NCI-H1417 treated with DMSO at 0.1 percent for 48 hours (cell line): ENCODE measurements at places on chromosomes 2 and 18.

DNA sequence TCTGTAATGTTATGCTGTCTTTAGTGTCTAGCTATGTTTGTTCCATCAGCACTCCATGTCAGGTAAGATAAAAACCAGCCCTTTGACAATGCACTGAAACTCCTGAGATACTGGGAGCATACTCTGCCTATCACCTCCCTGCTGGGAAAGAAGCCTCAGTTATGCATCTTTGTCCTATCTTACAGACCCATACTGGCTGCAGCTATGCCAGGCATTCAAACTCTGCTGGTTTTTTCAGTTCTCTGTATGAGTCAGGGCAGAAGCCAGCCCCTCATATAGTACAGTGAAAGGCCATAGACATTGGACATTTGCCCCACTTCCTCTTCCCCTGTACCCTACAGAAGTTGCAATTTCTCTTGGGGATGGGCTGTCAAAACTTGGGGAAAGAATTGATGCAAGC lies 181.1 kb upstream of the RGPD4 start:
- no peak for DNase-seq

DNA sequence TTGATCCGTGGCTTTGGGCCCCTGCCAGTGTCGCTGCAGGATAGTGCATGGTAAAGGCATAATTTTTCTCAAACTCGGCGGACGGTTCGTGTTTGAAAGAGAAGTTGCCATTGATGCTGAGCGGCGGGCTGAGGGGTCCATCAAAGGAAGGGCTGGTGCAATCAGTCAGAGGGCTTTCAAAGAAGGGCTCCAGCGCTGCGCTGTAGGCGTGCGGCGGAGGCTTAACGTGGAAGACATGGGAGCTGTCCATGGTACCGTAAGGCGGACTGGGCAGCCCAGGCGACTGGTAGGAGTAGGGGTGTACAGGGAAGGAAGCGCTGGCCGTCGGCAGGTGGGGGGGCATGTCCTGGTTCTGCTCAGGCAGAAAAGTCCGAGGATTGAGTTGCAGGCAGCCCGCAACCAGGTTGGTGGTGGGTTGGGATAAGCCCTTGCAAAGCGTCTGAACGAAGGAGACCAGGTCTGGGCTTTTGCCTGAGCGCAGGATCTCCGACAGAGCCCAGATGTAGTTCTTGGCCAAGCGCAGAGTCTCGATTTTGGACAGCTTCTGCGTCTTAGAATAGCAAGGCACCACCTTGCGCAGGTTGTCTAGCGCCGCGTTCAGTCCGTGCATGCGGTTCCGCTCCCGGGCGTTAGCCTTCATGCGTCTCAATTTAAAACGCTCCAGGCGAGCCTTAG lies 2.3 kb downstream of the NEUROD1 start:
- no peak for DNase-seq

DNA sequence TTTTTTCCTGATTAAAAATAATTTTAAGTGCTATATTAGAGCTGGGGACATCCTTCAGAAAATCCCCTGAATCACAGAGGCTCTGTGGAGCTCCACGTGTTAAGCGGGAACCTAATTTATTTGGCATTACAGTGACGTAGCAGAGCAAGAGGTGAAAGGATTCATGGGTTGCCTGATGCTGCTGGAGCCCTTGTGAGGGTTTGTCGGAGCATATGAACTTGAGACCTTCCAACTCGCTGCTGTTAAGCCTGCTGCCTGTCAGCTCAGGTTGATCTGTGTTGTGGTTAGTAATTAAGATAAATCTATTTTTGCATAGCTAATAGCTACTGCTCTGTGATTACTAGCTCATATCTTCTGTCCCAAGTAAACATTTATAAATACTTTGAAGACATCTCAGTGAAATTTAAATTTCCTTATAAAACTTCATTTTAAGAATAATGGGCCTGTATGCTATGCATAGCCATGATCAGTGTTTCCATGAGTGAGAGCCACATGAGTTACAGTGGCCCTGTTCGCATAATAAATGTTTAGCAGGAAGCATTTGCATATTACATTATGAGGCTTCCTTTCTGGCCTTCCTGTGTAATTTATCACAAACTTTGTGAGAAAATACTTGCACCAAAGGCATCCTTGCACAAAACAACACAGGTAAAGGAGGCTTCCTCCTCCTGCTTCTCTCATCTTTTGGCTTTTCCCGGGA lies 438.9 kb downstream of the PTPRM start:
- DNase-seq: no peak

- no peak for DNase-seq
These were observed 1.5 kb downstream of the COL5A2 start for GRCh38 chr2:189178054-189178453.

- peak; percentile 43 for DNase-seq
These were observed 126.3 kb downstream of the ALPK2 start for GRCh38 chr18:58502628-58503027.

GRCh38 chr2:210899131-210899530 lies 342.7 kb downstream of the CPS1 start:
- DNase-seq: no peak

DNA sequence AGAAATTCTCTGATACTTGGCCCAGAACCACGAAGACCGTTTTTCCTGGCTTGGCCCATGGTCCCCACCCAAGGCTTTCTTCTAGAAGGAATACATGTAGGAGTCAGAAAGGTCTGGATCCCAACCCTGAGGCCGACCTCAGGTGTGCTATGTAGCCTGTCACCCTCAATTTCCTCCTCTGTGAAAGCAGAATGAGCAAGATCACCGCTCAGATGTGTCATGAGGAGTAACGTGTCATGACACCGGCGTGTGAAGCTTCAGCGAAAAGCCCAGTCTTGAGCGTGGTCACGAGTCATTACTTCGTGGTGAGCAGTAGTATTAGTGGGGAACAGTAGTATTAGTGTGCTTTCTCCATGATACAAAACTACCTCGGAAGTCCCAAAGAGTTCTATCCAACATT lies 103.4 kb downstream of the ALPK2 start:
- no peak for DNase-seq
